ENCODE measurements at places on chromosomes 5 and 9. TPM values are rescaled to one million over a fixed set of nuclear protein-coding genes. Genes with fewer than 3 reads are reported as not detected.

DNA sequence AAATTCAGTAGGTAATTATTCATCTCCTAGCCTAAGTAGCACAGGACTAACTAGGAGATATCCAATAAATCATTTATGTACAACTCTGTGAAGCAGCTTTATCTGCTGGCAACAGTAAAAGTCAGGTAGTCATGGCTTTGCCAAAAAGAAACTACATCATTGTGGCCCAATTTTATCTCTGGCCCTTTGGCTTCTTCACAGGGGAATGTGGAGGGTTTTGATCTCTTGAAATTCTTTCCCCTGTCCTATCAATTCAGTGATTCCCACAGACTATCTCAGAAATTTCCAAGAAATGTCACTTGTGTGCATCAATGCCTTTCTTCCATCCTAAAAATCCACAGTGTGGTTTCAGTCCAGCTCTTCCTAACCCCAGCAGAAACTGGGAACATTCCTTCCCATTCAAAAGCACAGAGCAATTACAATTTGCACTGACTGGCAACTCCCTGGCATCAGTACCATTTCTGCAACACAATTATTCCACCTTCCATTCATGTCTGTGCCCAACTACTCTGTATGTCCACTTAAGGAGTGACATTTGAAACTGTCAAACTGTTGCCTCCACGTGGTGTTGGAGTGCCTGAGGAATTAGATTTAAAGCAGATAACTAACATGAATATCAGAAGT, 6.6 kb downstream of the CDC14B start:
- H3K27me3 ChIP-seq: peaks cover 3% of the 10 kb centered on the region
- no peak overlapping the region for H3K4me3 ChIP-seq
- no peak for DNase-seq
- H3K27ac ChIP-seq: no peak overlapping the region
- H3K36me3 ChIP-seq: no peaks in the 10 kb centered on the region

- no peak overlapping the region for H3K27ac ChIP-seq
- no peaks in the 10 kb centered on the region for H3K4me1 ChIP-seq
- H3K36me3 ChIP-seq: no peaks in the 10 kb centered on the region
- no peak for DNase-seq
Observed at GRCh38 chr5:144247131-144247530, 76.5 kb downstream of the KCTD16 start.

DNA sequence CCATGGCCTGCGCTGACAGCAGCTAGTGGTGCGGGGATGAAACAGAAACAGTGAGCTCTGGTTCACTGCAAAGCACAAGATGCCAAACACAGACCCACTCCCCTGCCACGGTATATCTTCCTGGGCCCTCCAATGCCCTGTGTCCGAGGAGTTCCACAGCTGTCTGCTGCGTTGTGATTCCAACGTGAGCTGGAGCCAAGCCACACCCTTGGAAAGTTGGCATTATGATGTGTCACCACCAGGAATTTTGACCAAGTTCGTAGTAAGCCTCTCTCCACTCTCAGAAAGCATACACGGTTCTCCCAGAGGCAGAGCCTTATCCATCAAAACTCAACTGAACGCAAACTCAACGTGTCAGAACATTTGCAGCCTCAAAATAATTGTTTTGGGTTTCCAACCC, 55.6 kb downstream of the MACROH2A1 start:
- DNase-seq: no peak
- no peaks in the 10 kb centered on the region for H3K27me3 ChIP-seq
- no peak overlapping the region for H3K4me3 ChIP-seq

- H3K27me3 ChIP-seq: no peaks in the 10 kb centered on the region
- H3K4me3 ChIP-seq: peak overlapping the region; percentile 17
- peaks cover 7% of the 10 kb centered on the region for H3K4me1 ChIP-seq
- H3K36me3 ChIP-seq: no peaks in the 10 kb centered on the region
Observed at GRCh38 chr5:140725799-140726471, 25.7 kb downstream of the ZMAT2 start.

GRCh38 chr5:42919600-42919999, 107.9 kb upstream of the SELENOP start:
- H3K27me3 ChIP-seq: no peaks in the 10 kb centered on the region
- no peak for DNase-seq
- no peaks in the 10 kb centered on the region for H3K36me3 ChIP-seq
- H3K4me3 ChIP-seq: no peak overlapping the region

DNA sequence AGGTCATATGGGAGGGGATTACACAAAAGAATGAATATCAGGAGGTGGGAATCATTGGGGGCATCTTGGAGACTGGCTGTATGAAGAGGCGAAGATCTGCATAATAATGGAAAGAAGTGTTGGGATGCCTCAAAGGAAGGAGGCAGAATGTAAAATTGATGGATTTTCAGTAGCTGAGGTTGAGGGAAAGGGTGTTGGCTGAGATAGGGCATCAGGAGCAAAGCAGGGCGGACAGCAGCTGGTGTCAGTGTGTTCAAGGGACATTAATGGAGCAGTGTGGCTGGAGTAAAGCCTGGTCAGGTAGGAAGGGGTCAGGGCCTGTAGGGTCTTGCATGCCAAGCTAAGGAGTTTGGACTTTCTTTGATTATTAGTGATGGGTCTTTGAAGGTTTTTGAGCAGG, 65.2 kb upstream of the TNFAIP8 start:
- no peak for DNase-seq
- peaks cover 38% of the 10 kb centered on the region for H3K4me1 ChIP-seq
- peaks cover 16% of the 10 kb centered on the region for H3K36me3 ChIP-seq

DNA sequence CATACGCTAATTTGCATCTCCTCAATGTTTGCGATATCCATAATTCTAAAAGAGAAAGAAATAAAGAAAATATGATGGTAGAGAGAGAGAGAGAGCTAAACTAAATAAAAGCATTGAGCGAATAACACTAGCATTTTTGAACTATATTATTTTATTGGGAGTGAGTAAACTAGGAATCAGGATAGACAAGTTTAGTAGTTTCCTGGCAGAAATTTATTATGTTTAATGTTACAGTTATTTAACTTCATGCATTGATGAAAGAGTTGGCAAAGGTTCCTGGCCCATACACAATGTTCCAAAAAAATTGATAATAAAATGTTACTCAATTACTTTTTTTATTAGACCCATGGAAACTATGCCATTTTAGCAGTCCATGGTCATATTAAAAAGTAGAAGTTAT, 1708.2 kb upstream of the CDH6 start:
- H3K4me3 ChIP-seq: no peak overlapping the region
- no peaks in the 10 kb centered on the region for H3K27me3 ChIP-seq
- H3K27ac ChIP-seq: no peak overlapping the region
- no peak for DNase-seq
- no peaks in the 10 kb centered on the region for H3K36me3 ChIP-seq

DNA sequence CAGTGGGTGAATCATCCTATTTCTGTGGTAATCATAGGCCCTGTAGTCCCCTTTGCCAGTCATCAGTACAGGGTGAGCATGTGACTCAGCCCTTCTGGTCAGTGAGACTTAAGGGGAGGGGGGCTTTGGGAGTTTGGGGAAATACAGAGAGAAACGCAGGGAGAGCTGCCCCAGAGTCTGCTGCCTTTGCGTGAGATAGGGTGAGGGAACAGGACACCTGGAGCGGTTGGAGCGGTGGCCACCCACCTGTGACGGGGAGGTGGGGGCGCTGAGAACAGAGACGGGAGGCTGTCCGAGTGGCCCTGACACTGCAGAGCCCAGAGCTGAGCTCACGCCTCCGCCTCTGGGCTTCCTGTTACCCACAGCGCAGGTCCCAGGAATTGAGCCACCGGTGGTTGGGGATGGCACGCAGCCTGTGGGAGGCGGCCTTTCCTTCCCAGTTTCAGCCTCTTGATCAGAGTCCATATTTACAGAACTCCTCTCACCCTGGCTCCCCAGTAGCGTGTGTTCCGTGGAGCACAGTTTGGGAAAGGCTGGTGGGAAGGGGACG, 92.0 kb upstream of the ERCC6L2 start:
- DNase-seq: no peak
- no peaks in the 10 kb centered on the region for H3K4me1 ChIP-seq
- no peaks in the 10 kb centered on the region for H3K36me3 ChIP-seq

DNA sequence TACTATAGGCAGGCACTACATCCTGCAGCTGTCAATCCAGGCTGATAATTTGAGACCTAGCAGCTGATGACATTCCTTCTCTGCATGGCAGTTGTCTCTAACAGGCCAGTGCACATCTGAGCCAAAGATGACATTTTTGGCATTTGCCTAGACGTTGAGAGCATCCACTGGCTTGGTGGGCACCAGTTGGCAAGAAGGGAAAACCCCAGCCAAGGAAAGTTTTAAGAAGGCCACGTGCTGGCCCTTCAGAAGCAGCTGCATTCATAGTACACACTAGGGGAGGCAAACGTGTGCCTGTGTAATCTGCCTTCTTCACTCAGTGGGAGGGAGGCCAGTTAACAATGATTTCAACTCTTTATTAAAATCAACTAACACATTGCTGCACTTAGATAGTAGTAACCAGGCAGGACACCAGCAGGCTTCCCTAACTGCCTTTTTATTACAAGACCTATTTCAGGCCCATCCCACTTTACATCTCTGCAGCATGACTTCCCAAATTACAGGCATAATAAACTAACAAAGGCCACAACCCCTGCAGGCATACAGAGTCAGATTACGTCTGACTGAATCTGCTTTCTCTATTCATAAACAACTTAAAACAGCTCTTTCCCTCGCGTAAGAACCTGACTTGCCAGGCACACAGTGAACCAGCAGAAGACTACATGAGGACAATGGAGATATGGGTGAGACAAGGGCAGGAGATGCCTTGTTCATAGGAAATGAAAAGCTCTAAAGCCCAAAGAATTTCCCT, 576.3 kb downstream of the PDE4D start:
- no peak overlapping the region for H3K27ac ChIP-seq
- H3K4me3 ChIP-seq: no peak overlapping the region
- no peaks in the 10 kb centered on the region for H3K4me1 ChIP-seq
- no peaks in the 10 kb centered on the region for H3K36me3 ChIP-seq

GRCh38 chr5:51082741-51083140, 300.5 kb upstream of the ISL1 start:
- H3K27ac ChIP-seq: no peak overlapping the region
- H3K36me3 ChIP-seq: no peaks in the 10 kb centered on the region
- no peaks in the 10 kb centered on the region for H3K4me1 ChIP-seq

GRCh38 chr5:53873235-53873634, 312.8 kb downstream of the NDUFS4 start:
- DNase-seq: no peak
- H3K27ac ChIP-seq: no peak overlapping the region
- H3K4me3 ChIP-seq: no peak overlapping the region
- no peaks in the 10 kb centered on the region for H3K27me3 ChIP-seq
- H3K4me1 ChIP-seq: no peaks in the 10 kb centered on the region

DNA sequence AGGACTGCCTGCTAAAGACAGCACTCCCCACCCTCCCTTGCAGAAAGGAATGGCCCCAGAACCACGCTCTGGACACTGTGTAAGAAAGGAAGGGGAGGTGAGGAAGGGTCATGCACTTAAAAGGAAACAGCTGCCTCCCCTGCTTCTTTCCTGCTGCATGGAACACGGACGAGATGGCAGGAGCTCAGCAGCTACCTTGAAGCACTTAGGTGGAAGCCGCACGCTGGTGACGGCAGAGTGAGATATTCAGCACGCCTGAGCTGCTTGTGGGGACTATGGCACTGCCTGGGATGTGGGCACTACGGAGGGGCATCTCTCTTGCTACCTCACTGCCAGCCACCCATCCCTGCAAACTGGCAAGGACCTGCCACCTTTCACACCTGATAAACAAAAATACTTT, 101.5 kb downstream of the VAV2 start:
- H3K27ac ChIP-seq: no peak overlapping the region
- DNase-seq: no peak
- H3K4me3 ChIP-seq: no peak overlapping the region
- H3K4me1 ChIP-seq: no peaks in the 10 kb centered on the region

- no peaks in the 10 kb centered on the region for H3K27me3 ChIP-seq
- no peak for DNase-seq
- H3K36me3 ChIP-seq: no peaks in the 10 kb centered on the region
- H3K4me1 ChIP-seq: no peaks in the 10 kb centered on the region
- no peak overlapping the region for H3K4me3 ChIP-seq
- H3K27ac ChIP-seq: no peak overlapping the region
Observed at GRCh38 chr5:143560378-143560777, 156.9 kb upstream of the NR3C1 start.

- peaks cover 94% of the 10 kb centered on the region for H3K27me3 ChIP-seq
- no peaks in the 10 kb centered on the region for H3K36me3 ChIP-seq
- no peak for DNase-seq
- peaks cover 24% of the 10 kb centered on the region for H3K4me1 ChIP-seq
Observed at GRCh38 chr5:138663561-138663960, 88.4 kb upstream of the HSPA9 start.

GRCh38 chr9:1575939-1576338, 439.2 kb upstream of the SMARCA2 start:
- no peak overlapping the region for H3K4me3 ChIP-seq
- H3K4me1 ChIP-seq: no peaks in the 10 kb centered on the region
- DNase-seq: no peak

GRCh38 chr9:133390713-133391112, 14.5 kb downstream of the STKLD1 start:
- peaks cover 7% of the 10 kb centered on the region for H3K27me3 ChIP-seq
- H3K36me3 ChIP-seq: no peaks in the 10 kb centered on the region
- no peaks in the 10 kb centered on the region for H3K4me1 ChIP-seq
- no peak overlapping the region for H3K4me3 ChIP-seq
- DNase-seq: no peak
- H3K27ac ChIP-seq: no peak overlapping the region

GRCh38 chr9:96135076-96135752, 166.8 kb downstream of the HSD17B3 start:
- H3K4me3 ChIP-seq: no peak overlapping the region
- peaks cover 4% of the 10 kb centered on the region for H3K4me1 ChIP-seq
- H3K27me3 ChIP-seq: no peaks in the 10 kb centered on the region
- no peaks in the 10 kb centered on the region for H3K36me3 ChIP-seq

GRCh38 chr9:94160594-94161501, 76.6 kb downstream of the PTPDC1 start:
- H3K36me3 ChIP-seq: no peaks in the 10 kb centered on the region
- no peak for DNase-seq
- no peak overlapping the region for H3K27ac ChIP-seq

DNA sequence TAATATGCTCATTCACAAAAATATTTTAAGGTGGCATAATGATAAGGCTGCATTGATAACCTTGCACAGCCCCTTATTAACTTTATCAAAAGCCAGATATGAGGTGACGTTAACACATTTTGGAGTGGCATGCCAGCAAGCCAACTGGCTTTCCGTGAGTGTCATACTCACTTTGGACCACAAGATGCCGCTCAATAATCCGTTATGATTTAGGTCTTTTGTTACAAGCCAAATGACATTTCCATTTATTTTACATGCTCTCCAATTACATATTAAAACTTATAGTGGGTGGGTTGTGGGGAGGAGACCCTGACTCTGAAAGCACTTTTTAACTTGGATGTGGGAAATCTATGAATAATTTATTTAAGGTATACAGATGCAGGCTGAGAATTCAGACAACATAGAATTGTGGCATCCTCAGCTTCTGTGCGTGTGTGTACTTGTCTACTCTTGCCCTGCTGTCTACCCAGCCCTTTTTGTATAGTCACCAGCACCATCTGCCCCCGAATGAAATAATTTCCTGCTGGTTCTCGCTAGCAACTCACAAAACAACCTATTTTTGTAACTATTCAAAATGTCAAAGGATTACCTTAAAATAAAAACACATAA, 305.1 kb downstream of the PSAT1 start:
- no peaks in the 10 kb centered on the region for H3K4me1 ChIP-seq
- no peaks in the 10 kb centered on the region for H3K36me3 ChIP-seq
- no peaks in the 10 kb centered on the region for H3K27me3 ChIP-seq

GRCh38 chr5:95283761-95284571, 928 bp downstream of the MCTP1 start:
- peaks cover 12% of the 10 kb centered on the region for H3K4me1 ChIP-seq
- no peak overlapping the region for H3K27ac ChIP-seq
- H3K4me3 ChIP-seq: peak overlapping the region; percentile 33

The PTGER4 gene
- total RNA-seq: 356 TPM

The CARTPT gene
- not detected for total RNA-seq

The HK3 gene
- 0.74 TPM for total RNA-seq

The GRM6 gene
- total RNA-seq: not detected

The GPRIN1 gene
- 0.22 TPM for total RNA-seq

The FOXD4 gene
- 0.20 TPM for total RNA-seq

Data from CD4-positive, alpha-beta T cell (primary cell).